Stomach (tissue), 19 donors: ENCODE measurements at places on chromosomes 1 and 21.

DNA sequence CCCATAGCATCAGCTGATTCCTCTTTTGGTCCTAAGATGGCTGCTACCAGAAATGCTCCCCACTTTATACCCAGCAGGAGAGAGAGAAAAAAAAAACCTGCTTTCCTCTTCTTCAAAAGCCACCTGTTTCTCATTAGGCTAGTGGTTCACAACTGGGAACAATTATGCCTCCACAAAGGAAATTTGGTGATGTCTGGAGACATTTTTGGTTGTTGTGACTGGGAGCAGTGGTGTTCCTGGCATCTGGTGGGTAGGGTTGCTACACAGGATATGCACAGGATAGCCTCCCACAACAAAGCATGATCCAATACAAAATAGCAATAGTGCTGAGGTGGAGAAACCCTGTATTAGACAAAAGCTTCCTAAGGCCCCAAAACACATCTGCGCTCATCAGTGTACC is 38.5 kb upstream of the SGIP1 start:
- no peak for DNase-seq
- H3K27me3 ChIP-seq, result no peaks in the 10 kb centered on the region
- H3K27ac ChIP-seq, result no peak overlapping the region
- no peak overlapping the region for H3K4me3 ChIP-seq
- no peaks in the 10 kb centered on the region for H3K36me3 ChIP-seq
- no peaks in the 10 kb centered on the region for H3K4me1 ChIP-seq

DNA sequence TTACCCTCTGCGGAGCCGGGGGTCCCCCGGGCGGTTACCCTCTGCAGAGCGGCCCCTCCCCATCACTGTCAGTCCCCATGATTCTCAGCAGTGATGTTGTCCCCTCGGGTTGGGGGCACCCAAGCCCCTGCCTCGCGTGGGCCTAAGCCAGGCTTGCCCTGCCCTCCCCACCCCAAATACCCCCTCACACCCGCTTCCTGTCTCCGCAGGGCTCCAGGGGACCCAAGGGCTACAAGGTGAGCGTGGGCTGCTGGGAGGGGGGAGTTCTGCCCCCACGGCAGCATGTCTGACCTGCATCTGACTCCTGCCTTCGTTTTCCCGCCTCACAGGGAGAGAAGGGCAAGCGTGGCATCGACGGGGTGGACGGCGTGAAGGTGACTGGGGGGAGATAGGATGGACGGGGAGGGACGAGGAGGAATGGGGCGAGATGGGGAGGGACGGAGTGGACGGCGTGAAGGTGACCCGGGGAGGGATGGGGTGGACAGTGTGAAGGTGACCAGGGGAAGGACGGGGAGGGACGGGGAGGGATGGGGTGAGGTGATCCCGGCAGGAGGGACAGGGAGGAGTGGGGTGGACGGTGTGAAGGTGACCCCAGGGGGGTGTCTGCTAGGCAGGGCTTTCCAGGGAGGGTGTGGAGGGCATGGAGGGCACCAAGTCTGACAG is 8.6 kb downstream of the COL6A1 start:
- H3K4me3 ChIP-seq, result no peak overlapping the region
- H3K4me1 ChIP-seq, result no peaks in the 10 kb centered on the region
- no peak for DNase-seq
- H3K27me3 ChIP-seq, result no peaks in the 10 kb centered on the region
- H3K36me3 ChIP-seq, result peaks cover 74% of the 10 kb centered on the region

GRCh38 chr1:39917825-39918224 is 16.1 kb upstream of the MYCL start:
- DNase-seq, result no peak
- no peaks in the 10 kb centered on the region for H3K27me3 ChIP-seq
- no peak overlapping the region for H3K27ac ChIP-seq
- H3K36me3 ChIP-seq, result no peaks in the 10 kb centered on the region
- peaks cover 5% of the 10 kb centered on the region for H3K4me1 ChIP-seq

- H3K4me1 ChIP-seq, result peaks cover 6% of the 10 kb centered on the region
- no peaks in the 10 kb centered on the region for H3K27me3 ChIP-seq
- no peak for DNase-seq
- peaks cover 98% of the 10 kb centered on the region for H3K36me3 ChIP-seq
These were observed 28.5 kb upstream of the KCNQ4 start for GRCh38 chr1:40755067-40755466.

GRCh38 chr1:24266998-24267397 is 52.2 kb upstream of the GRHL3 start:
- no peaks in the 10 kb centered on the region for H3K27me3 ChIP-seq
- H3K27ac ChIP-seq, result no peak overlapping the region
- H3K4me1 ChIP-seq, result no peaks in the 10 kb centered on the region

- peak; percentile 69 for DNase-seq
- H3K36me3 ChIP-seq, result peaks cover 89% of the 10 kb centered on the region
- peak overlapping the region; percentile 26 for H3K4me3 ChIP-seq
- no peaks in the 10 kb centered on the region for H3K27me3 ChIP-seq
These were observed 6.4 kb downstream of the MAP3K6 start for GRCh38 chr1:27360159-27361043.

DNA sequence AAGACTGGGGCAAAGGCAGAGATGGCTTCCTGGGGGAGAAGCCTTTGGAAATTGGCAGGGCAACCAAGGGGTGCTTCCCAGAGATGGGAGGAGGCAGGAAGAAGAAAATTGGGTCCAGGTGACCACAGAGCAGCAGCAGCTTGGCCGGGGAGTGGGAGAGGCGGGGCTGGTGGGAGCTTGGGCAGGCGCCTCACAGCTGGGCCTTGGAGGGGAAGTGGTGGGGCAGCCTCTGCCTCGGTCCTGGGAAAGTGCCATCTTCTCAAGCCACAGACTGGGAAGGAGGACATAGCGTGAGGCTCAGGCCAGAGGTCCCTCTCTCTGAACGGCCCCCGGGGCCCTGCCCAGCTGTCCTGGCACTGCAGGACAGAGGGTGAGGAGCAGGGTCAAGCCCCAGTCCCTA is 24.0 kb upstream of the WASF2 start:
- peak overlapping the region; percentile 32 for H3K27ac ChIP-seq
- no peak for DNase-seq
- no peaks in the 10 kb centered on the region for H3K27me3 ChIP-seq
- no peaks in the 10 kb centered on the region for H3K36me3 ChIP-seq
- no peak overlapping the region for H3K4me3 ChIP-seq

DNA sequence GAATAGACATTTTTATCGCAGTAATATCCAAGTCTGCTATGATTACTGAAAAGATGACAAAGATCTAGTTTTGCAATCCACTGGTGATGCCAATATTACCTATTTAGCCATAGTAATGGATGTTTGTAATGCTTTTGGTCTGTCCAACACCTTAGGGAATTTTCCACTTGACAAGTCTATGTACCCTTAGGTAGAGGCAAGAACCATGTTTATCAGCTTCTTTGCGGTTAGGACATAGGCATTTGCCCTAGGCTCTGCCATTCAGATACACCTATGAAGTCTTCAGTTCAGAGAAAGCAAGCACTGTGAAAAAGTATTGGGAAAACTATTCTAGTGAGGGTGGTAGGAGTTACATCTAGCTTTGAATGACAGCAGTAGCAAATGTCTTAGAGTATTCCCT is 40.2 kb upstream of the SLC35D1 start:
- H3K36me3 ChIP-seq, result no peaks in the 10 kb centered on the region
- no peak overlapping the region for H3K27ac ChIP-seq
- no peaks in the 10 kb centered on the region for H3K4me1 ChIP-seq
- DNase-seq, result no peak
- H3K27me3 ChIP-seq, result no peaks in the 10 kb centered on the region

DNA sequence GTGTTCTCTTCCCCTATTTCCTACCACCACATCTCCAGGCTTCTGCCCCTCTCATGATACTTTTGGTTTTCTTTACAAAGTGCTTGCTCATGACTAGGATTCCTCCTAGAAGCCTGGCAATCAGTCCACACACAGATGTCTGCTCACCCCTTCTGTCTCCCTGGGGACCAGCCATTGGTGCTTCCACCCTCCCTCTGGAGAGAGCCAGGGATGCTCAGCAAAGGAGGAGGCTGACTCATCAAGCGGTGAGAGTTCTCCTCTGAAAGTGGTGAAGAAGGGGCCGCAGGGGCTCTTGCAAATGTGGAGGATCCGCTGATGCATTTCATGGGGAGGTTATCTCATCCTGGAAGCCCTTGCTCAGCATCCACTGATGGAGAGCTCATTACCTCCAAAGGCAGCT is 14.5 kb downstream of the NT5C1A start:
- peaks cover 20% of the 10 kb centered on the region for H3K4me1 ChIP-seq
- DNase-seq, result no peak
- no peaks in the 10 kb centered on the region for H3K27me3 ChIP-seq
- no peaks in the 10 kb centered on the region for H3K36me3 ChIP-seq

- H3K36me3 ChIP-seq, result no peaks in the 10 kb centered on the region
- H3K4me3 ChIP-seq, result no peak overlapping the region
- H3K27ac ChIP-seq, result no peak overlapping the region
- no peak for DNase-seq
These were observed 71.5 kb downstream of the IFI44 start for GRCh38 chr1:78721136-78721535.

GRCh38 chr1:44346184-44346583 is 8.9 kb downstream of the ERI3 start:
- peaks cover 27% of the 10 kb centered on the region for H3K4me1 ChIP-seq
- no peak for DNase-seq
- no peak overlapping the region for H3K27ac ChIP-seq
- no peaks in the 10 kb centered on the region for H3K36me3 ChIP-seq
- no peak overlapping the region for H3K4me3 ChIP-seq
- no peaks in the 10 kb centered on the region for H3K27me3 ChIP-seq

DNA sequence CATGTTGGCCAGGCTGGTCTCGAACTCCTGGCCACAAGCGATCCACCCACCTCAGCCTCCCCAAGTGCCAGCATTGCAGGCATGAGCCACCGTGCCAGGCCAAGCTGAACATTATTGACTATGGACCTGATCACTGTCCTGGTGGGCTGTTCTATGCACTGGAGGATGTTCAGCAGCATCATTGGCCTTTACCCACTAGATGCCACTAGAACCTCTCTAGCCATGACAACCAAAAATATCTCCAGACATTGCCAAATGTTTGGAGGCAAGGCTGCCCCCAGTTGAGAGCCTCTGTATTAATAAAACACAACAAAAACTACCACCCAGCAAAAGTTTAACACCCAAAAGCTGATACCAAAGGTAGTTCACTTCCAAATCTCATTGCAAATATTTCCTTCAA is 110.8 kb upstream of the SOD1 start:
- no peaks in the 10 kb centered on the region for H3K4me1 ChIP-seq
- no peaks in the 10 kb centered on the region for H3K36me3 ChIP-seq
- H3K4me3 ChIP-seq, result no peak overlapping the region
- H3K27ac ChIP-seq, result no peak overlapping the region
- no peak for DNase-seq

GRCh38 chr1:28893403-28894102 is 20.8 kb upstream of the EPB41 start:
- peaks cover 31% of the 10 kb centered on the region for H3K4me1 ChIP-seq
- H3K27ac ChIP-seq, result no peak overlapping the region
- DNase-seq, result no peak
- H3K4me3 ChIP-seq, result no peak overlapping the region

GRCh38 chr1:61337981-61338848 is 255.9 kb downstream of the NFIA start:
- no peaks in the 10 kb centered on the region for H3K36me3 ChIP-seq
- peak overlapping the region; percentile 76 for H3K27ac ChIP-seq
- H3K27me3 ChIP-seq, result no peaks in the 10 kb centered on the region

GRCh38 chr21:25081096-25081495 is 526.2 kb downstream of the MRPL39 start:
- no peaks in the 10 kb centered on the region for H3K27me3 ChIP-seq
- H3K27ac ChIP-seq, result no peak overlapping the region
- no peaks in the 10 kb centered on the region for H3K4me1 ChIP-seq
- no peaks in the 10 kb centered on the region for H3K36me3 ChIP-seq
- DNase-seq, result no peak

- peaks cover 6% of the 10 kb centered on the region for H3K4me1 ChIP-seq
- no peak overlapping the region for H3K4me3 ChIP-seq
- DNase-seq, result no peak
- no peaks in the 10 kb centered on the region for H3K27me3 ChIP-seq
- no peak overlapping the region for H3K27ac ChIP-seq
These were observed 31.4 kb downstream of the SLC30A7 start for GRCh38 chr1:100927276-100927675.

- H3K4me3 ChIP-seq, result no peak overlapping the region
- no peaks in the 10 kb centered on the region for H3K36me3 ChIP-seq
- peaks cover 8% of the 10 kb centered on the region for H3K4me1 ChIP-seq
- peaks cover 5% of the 10 kb centered on the region for H3K27me3 ChIP-seq
- no peak for DNase-seq
These were observed 10.7 kb downstream of the HAPLN2 start for GRCh38 chr1:156629823-156630449.

DNA sequence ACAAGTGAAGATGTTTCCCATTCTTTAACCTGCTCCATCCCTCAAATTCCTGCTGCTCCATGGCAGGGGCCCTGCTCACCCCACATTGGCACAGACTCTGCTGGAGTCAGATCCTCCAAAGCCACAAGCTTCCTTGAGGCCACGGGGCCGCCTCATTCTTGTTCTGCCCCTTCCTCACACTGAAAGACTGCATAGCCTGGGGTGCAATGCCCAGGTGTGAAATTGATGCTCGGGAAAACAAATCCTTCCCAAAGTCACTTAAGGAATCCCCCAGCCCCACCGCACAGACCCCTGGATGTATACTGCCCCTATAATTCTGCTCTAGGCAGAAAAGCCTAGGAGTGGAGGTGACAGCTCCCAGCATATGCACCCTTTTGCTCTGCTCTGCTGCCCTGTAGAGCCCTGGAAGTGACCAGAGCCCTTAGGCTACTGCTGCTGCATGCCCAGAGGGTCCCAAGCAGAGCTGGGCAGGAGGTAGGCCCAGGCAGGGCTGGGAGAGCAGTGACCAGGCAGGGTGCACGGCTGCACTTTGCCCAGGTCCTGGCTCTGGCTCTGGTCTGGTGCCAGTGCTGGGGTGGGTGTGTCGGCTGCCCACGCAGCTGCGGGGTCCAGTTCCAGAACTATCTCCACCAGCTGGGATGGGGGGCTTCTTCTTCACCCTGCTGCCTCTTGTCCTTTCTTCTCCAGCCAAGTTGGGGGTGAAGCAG is 1.6 kb downstream of the HES2 start:
- no peak overlapping the region for H3K27ac ChIP-seq
- peaks cover 41% of the 10 kb centered on the region for H3K4me1 ChIP-seq
- no peak overlapping the region for H3K4me3 ChIP-seq
- peaks cover 100% of the 10 kb centered on the region for H3K27me3 ChIP-seq
- no peak for DNase-seq
